ENCODE measurements at places on chromosomes 7 and 10. TPM values are rescaled to one million over a fixed set of nuclear protein-coding genes. Genes with fewer than 3 reads are reported as not detected.

Gene AFAP1L2
- total RNA-seq = 0.07 TPM

DNA sequence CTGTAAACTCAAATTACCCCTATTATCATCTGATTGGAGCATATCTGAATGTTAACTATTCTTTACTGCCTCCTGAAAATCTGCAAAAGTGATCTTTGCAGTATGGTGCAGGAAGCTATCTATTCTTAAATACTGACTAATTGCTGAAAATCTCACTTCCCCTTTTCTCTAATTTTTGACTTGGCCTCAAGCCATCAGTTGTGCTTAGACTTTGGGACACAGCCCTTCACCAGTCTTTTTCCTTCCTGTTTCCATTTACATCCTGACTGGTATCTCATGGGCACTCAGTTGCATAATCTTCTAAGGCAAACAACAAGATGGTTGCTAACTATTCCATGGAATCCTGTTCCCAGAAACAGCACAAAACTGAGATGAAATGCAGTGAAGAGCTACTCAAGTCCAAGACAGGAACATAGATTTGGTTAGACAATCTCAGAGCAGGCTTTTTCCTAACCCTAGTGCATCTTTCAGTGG is 228.5 kb downstream of the SORCS1 start:
- no peak for DNase-seq

GRCh38 chr7:52565974-52566373 is 469.5 kb upstream of the POM121L12 start:
- no peak for DNase-seq

DNA sequence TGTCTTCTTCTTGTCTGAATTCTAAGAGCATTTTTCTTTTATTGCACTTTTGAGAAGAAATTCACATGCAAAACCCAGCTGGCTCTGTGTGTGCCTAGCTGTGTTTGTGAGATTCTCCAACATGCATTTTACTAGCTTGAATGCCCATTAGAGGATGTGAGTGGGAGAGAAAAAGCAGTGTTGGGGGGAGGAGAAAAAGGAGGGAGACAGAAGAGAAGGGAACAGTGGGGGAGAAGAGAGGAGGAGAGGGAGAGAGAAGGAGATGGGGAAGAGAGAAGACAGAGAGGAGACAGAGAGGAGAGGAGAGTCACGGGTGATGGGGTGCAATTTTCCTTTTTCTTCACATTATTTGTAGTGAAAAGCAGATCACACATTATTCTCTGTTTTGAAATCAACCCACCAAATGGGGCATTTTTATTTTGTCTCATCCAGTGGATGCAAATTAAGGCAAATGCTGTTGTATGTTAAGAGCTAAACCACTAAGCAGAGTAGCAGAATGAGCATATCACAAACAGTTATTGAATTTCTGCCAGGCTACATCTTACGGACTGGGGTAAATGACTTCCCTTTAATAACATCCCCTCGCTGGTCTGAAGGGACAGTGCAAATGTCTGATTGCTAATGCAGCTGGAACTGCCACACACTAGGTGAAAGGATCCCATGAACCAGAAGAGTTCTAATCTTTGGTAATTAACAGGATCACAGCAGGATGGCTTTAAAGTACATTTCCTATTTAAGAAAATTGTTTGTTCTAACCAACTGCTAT is 849 bp downstream of the LRRN3 start:
- no peak for DNase-seq

- no peak for DNase-seq
These were observed 199.9 kb downstream of the EVX1 start for GRCh38 chr7:27442455-27442854.

- no peak for DNase-seq
These were observed 3.8 kb downstream of the SFXN2 start for GRCh38 chr10:102718220-102718619.

Gene CHAT
- total RNA-seq = not detected

GRCh38 chr10:70838270-70838805 is 22.6 kb downstream of the SGPL1 start:
- no peak for DNase-seq

DNA sequence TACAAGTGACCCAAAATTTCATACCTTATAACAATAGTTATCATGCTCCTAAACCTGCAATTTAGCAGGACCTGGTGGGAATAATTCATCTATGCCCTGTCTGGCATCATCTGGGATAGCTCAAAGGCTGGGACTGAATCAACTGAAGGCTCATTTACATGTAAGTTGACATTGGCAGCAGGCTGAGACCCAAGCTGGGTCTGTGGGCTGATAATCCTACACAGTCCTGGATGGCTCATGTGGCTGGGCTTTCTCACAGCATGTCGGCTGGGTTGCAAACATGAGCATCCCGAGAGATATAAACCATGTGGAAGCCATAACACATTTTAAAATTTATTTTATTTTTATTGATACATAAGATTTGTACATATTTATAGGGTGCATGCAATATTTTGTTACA is 19.5 kb upstream of the ABCB5 start:
- DNase-seq = no peak

Gene EEF1AKMT2
- total RNA-seq = 20.4 TPM

Gene SUN1
- total RNA-seq = 81.9 TPM

DNA sequence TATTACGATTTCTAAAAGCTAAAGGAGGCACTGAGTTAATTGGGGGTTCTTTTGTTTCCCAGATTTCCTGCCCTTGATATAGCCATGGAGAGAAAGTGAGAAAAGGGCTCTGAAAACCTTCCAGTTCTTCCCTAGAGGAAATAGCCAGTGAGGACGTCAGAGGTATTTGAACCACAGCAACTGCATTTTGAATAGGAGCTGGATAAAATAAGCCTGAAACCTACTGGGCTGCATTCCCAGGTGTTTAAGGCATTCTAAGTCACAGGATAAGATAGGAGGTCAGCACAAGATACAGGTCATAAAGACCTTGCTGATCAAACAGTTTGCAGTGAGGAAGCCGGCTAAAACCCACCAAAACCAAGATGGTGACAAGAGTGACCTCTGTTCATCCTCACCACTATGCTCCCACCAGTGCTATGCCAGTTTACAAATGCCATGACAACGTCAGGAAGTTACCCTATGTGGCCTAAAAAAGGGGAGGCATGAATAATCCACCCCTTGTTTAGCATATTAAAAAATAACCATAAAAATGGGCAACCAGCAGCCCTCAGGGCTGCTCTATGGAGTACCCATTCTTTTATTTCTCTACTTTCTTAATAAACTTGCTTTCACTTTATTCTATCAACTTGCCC is 85.1 kb upstream of the FRMD4A start:
- DNase-seq = no peak

Gene HOXA9
- total RNA-seq = not detected

Gene ABCB4
- total RNA-seq = 0.27 TPM
